ENCODE measurements at places on chromosomes 7 and 10. TPM values are rescaled to one million over a fixed set of nuclear protein-coding genes. Genes with fewer than 3 reads are reported as not detected.

DNA sequence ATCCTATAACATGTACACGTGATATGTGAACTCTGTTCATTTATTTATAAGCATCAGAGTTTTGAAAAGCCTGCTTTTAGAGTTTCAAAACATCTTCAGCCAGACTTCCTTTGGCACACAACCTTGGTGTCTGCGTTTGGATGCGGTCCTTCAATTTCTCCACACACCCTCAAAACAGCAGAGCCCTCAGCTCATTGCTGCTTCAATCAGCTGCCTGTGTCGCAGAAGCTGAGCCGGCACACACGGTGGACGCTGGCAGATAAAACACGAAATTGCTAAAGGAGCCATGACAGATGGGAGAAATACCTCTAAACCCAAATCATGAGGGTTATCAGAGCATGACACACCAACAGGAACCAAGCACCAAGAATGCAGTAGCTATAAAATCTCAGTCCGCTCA lies 396.4 kb upstream of the AKR1E2 start:
- no peak for DNase-seq

DNA sequence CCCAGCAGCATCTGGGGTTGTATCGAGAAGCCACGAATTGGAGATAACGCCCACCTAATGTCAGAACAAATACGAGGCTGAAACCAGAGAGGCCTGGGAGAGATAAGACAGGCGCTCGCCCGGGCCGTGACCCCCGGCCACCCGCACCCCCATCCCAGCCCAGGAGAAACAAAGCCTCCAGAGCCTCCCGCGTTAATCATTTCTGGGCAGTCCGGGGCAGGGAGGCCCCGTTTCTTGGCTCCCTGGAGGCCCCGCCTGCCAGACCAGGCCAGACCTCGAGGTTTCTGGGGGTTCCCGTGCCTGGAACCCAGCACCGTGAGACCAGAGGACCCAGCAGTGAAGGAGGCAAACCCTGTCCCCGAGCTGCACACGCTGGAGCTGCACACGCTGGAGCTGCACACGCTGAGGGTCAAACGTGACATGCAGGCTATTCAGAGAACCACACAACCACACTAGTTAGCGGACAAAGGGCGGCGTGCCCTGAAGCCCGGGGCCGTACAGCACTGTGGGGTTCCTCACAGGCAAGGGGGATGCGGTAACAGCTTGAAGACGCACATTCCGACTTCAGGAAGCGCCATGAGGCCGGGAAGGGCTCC lies 53.4 kb downstream of the FOXL3 start:
- DNase-seq = no peak

GRCh38 chr7:80851896-80852476 lies 66.9 kb downstream of the SEMA3C start:
- peak; percentile 16 for DNase-seq

GRCh38 chr7:35797311-35797710 lies 3.5 kb upstream of the SEPTIN7 start:
- no peak for DNase-seq

DNA sequence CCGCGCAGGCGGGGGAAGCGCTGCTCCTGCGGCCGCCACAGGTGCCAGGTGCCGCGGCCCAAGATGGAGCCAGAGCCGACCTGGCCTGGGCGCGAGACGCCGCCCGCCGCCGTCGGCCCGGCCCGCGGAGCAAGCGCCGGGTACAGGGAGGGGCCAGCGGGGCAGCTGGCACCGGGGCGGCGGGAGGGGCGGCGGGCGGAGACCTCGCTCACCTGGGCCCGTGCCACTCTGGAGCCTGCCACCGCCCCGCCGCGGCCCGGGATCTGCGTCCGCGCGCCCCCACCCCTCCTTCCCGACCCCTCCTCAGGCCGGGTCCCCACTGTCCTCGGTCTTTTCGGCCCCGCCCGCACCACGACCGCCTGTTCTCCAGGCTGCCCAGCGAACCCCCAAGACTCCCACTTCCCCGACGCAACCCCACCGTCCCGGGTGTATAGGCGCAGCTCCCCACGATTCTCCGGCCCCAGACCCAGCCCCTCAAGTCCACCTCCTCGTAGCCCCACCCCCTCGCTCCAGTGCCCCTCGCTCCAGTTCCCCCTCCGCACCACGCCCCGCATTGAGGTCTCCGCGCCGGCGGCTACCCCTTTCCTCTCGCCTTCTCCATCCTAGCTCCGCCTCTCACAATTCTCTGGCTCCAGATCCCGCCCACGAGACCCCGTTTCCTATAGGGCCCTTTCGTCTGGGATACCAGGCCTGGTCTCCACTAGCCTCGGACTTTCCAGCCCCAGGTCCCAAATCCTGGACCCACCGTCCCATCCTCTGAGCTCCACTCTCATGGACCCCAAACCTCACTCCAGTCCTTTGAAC lies at the start of gene GPRIN2:
GPRIN2 (minus strand) TSS at position 144 of the 804 bp plus-strand sequence. CDS start 5,922 bp downstream, outside the sequence.
- no peak for DNase-seq

GRCh38 chr10:2610946-2611345 lies 456.4 kb upstream of the PFKP start:
- no peak for DNase-seq

GRCh38 chr10:14379556-14380280 lies 49.0 kb upstream of the FRMD4A start:
- no peak for DNase-seq

The TAS2R3 gene
- total RNA-seq = not detected

The SUV39H2 gene
- total RNA-seq = 18.9 TPM

The MYL7 gene
- total RNA-seq = not detected

The ACBD7 gene
- total RNA-seq = 7.5 TPM

The MYH16 gene
- total RNA-seq = 0.09 TPM
